ENCODE measurements at places on chromosomes 7 and 10.

DNA sequence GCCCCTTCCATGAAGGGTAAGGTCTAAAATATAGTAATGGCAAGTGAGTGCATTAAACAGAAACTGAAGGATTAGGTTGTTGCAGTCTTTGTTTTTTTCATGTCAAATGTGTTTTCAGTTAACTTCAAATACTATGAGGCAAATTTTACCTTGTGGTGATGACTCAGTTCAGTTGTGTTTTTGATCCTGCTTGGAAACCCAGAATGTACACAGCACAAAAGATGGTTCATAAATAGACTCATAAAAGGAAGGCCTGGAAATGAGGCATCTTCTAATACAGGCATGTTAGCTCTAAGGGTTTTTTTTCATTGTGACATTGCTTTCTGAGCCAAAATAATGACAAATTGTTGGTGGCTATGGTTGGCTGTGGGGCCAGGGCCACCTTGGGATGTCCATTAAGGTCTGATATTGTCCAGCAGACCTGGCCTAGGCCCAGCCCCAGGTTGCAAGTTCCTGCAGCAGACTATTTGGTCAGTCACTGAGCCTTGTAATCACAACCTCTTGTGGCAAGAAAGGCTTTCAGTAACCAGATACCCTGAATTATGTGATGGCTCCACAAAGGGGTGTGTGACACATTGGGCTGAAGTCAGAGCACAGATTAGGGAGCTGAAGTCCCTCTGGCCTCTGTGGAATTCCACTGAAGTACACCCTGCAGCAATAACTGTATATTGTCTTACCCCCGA is 69.0 kb upstream of the SAMD8 start:
- peak; percentile 37 for DNase-seq

- no peak for DNase-seq
Measured at GRCh38 chr7:80151274-80151665, 16.6 kb downstream of the GNAI1 start.

GRCh38 chr7:88229302-88229995 is 9.6 kb upstream of the SRI start:
- no peak for DNase-seq

GRCh38 chr10:4595719-4596319 is 230.2 kb upstream of the AKR1E2 start:
- DNase-seq, result no peak

DNA sequence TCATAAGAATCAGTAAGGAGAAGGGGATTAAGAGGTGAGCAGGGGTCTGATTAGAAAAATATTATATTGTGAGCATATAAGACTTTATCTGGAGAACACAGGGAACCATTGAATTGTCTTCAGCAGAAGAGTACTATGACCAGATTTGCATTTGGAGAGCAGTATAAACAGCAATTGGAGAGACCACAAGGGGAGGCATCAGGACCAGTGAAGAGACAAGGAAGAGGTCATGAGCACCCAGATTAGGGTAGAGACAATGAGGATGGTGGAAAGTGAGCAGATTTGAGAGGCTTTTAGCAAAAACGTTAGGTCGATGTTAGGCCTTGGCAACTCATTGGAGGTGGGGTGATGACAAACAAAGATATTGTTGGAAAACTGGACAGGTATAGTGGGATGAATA is 13.0 kb upstream of the SMIM30 start:
- no peak for DNase-seq

DNA sequence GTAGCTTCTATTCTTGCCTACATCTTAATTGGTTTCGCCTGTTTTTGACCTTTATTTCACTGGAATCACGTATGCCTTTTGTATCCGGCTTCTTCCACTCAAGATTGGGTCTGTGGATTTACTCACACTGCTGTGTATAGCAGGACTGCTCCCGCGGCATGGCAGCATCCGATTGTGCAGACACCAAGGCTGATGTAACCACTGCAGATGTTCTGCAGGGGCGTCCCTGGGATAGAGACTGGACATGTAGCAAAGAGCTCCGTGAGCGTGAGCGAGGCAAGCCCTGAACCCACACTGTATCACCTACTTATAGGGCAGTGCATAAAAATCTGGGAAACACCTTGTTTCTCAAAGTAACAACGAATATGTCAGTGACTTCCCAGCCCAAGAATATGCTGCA is 11.4 kb upstream of the IDI2 start:
- no peak for DNase-seq

DNA sequence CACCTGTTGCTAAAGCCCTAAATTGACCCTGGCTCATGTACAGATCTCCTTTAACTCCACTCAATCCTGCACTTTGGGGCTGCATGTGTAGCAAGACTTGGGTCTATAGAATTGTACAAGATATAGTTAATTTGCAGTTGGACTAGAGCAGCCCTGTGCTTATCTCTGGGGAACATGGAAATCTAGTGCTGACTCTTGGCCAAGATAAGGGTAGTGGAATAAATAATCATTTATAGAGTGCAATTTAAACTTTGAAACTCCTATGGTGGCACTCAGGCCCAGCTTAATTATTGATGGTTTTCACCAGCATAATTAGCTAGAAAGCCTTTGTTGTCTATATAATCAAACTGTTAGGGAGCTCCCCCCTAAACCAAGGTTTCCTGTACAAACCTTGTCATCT is 39.2 kb upstream of the MBL2 start:
- no peak for DNase-seq

DNA sequence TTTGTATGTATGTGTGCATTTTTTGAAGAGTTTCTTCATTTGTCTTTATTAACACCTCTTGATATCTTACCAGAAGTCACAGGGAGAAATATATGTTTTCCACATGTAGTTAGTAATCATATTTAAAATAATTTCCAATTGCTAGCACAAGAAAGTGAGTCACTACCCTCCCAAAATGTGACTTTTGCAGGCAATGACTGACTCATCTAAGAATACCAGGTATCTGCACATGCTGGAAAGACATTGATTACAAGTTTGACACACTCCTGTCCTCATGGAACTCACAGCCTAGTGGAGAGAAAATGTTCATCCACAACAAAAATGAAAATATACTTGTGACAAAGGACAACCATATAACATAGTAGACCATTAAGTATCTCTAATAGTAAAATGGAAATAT is 82.9 kb downstream of the SEMA3D start:
- DNase-seq, result no peak

GRCh38 chr7:105718511-105718925 is 137.2 kb upstream of the EFCAB10 start:
- no peak for DNase-seq

GRCh38 chr7:149198161-149198816 is 2.9 kb downstream of the ZNF282 start:
- DNase-seq, result no peak

DNA sequence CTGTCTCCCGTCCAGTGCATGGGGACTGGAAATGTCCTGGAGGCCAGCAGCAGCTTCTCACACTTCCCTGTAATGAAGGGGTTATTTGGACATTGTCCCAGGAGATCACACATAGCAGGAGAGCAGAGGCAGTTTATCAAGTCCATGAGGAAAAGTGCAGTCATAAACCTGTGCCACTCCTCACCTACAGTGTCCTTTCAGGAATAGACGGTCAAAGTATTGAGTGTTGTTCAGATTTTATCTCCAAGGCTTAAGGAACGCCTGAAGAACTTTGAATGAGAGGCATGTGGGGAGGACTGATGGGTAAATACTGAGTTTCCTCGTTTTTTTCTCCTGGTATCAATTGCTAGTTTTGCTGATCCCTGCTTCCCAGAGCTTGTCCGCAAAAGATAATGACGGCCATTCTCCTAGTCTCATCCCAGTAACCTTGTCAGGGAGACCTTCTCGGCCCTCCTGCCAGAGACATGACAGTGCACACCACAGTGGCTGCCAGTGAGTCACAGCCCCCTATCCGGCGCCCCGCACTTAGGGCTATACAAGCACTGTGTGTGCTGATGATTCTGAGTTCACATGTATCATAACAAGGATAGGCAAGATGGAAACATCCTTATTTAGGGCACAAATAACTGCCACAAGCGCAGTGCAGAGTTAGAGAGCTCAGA is 495.5 kb upstream of the MGMT start:
- no peak for DNase-seq

- DNase-seq, result no peak
Measured at GRCh38 chr10:124482236-124482800, 20.7 kb downstream of the LHPP start.

DNA sequence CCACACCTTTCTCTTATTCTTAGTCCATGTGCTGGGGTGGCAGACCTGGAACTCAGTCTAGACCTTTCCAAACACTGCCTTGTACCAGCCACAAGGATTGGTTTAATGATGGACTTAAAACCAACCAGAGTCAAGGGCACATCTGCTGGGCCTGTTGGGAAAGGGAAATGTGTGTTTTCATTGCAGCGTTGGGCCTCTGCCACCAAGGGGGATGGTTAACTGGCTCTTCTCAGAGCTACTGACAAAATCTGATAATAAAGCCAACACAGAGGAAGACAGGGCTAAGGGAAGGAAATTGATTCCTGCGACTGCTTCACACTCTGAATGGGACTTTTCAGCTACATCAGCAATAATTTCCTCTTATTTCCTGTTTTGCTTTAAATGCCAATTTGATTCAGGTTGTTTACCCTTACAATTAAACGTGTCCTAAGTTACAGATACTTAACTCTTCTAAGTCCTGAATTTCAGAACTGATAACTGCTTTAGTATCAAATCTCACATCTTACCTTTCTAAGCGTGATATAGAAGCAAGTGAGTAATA is 68.4 kb upstream of the MALRD1 start:
- DNase-seq, result no peak

- DNase-seq, result no peak
Measured at GRCh38 chr7:108140671-108141070, 10.5 kb upstream of the LAMB4 start.

DNA sequence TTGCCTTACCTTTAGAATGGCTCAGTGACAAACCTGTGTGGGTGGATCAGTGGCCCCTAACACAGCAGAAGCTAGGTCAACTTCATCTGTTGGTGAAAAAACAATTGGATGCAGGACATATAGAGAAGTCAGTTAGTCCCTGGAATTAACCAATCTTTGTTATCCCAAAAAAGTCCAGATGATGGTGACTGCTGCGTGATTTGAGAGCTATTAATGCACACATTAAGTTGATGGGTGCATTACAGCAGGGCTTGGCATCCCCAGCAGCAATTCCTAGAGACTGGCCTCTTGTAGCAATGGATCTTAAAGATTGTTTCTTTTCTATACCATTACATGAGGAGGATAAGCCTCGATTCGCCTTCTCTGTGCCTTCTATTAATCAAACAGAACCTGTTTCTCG is 33.3 kb downstream of the OR13A1 start:
- DNase-seq, result no peak

DNA sequence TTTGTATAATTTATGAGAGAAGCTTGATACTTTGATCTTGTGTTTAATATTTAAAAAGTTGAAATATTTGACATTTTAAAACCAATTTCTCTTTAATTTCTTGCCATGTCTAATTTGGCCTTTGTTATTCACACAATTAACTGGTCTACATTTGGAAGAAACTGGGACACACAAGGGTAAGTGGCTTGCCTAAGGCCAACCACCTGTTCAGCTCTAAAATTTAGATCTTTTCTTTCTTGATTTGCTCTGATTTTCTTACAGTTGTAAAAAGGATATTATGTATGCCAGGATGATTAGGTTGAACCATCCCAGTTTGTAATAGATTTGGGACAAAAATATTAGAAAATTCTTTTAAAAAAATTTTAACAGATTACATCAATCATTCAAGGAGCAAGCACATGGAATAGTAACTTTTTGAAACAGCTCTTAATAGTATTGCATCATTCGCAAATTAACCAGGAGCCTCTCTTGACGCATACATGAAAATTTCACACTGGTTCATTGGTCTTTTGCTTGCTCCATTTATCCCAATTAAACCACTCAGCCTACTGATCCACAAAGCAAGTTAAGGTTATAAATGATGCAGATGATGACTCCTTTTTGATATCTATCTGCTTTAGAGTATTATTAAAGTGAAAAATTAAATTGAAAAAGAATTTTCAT is 222.4 kb upstream of the SLC26A5 start:
- no peak for DNase-seq

DNA sequence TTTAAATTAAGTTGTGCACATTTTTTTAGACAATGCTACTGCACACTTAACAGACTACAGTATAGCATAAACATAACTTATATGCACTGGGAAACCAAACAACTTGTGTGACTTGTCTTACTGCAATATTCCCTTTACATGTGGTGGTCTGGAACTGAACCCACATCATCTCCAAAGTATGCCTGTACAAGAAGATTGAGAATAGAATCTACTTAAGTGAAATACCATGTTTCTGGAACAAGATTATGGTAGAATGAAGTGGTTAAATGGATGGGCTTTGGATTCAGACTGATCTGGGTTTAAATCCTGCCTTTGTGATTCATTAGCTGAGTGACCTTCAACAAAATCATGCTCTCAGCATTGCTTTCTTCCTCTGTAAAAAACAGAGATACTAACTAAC is 30.7 kb downstream of the CUL2 start:
- DNase-seq, result no peak

DNA sequence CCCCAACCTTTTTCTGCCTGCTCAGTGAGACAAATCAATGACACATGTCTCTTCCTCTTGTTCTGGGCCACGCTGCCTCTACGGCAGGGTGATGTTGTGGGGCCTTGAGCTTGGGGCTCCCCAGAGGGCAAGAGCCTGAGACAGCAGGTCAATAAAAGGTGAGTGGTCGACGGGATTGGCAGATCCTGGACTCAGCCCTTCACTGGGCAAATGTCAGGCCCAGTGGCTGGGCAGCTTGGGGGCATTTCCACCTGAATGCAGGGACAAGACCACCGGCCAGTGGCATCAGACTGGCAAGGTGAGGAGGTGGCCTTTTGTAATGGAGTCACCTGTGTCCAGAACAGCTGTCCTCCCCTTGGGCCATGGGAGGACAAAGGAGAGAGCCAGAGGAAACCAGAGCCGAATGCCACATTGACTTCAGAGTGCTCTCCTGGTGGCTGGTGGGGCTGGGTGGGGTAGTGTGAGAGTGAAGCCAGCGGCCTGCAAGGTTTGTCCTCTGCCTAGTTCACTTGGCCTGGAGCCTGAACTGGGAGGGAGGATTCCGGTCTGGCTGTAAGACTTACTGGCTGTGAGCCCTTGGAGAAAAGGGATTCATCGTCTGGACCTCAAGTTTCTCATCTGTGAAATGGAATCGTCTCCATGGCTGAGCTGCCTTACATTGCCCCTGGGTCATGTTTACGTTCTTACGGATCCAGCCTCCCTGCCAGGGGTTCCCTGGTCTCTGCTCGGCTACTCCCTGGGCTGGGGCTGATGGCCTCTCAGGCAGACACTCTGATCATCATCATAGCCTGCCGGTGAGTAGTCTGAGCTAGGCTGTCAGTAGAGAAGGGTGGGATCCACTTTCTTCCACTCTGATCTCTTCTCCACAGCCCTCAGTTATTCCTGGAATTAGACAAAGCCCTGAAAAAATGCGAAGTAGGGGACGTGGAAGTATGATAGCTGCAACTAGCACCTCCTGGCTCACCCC is 25.4 kb upstream of the CRHR2 start:
- DNase-seq, result no peak

- no peak for DNase-seq
Measured at GRCh38 chr7:117767951-117768350, 105.3 kb downstream of the CTTNBP2 start.

GRCh38 chr7:50662041-50662694 is 97.0 kb upstream of the DDC start:
- DNase-seq, result peak; percentile 47

GRCh38 chr7:74009719-74010118 is 18.3 kb upstream of the ELN start:
- DNase-seq, result no peak
